ENCODE measurements at places on chromosomes 6 and 20. TPM values are rescaled to one million over a fixed set of nuclear protein-coding genes. Genes with fewer than 3 reads are reported as not detected.
A peak's percentile ranks its signal among the peaks of the same experiment; 100 is the strongest.

DNA sequence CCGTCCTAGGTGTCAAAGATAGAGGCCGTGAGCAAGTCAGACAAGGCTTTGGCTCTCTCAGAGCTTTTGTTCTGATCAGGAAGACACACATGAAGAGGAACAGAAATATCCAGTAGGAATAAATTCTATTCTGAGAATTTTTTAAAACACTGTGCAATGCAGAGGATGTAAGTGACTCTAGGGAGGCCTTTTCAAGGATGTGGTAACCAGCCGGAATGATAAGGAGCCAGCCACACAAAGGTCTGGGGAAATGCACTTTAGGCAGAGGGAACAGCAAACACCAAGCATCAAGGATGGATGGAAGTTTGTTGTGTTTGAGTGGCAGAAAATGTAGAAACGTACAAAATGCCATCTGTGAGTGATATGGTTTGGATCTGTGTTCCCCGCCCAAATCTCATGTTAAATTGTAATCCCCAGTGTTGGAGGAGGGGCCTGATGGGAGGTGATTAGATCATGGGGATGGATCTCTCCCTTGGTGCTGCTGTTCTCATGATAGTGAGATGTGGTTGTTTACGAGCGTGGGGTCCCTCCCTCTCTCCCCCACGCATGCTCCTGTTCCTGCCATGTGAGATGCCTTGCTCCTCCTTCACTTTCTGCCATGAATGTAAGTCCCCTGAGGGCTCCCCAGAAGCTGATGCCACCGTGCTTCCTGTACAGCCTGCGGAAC, 93.6 kb upstream of the CDYL start:
- DNase-seq, result no peak

GRCh38 chr20:33443512-33444239, at the start of gene SNTA1:
Gene SNTA1, minus strand, starts transcription at chr20:33443763. Its CDS starts 143 bp downstream, at chr20:33443620.
- peak; percentile 97 for DNase-seq

Gene BPI
- total RNA-seq, result not detected

Gene CST4
- not detected for total RNA-seq

GRCh38 chr6:126826166-126826714, 292.2 kb upstream of the RSPO3 start:
- no peak for DNase-seq

GRCh38 chr6:132648356-132648755, 10.6 kb downstream of the TAAR1 start:
- no peak for DNase-seq

DNA sequence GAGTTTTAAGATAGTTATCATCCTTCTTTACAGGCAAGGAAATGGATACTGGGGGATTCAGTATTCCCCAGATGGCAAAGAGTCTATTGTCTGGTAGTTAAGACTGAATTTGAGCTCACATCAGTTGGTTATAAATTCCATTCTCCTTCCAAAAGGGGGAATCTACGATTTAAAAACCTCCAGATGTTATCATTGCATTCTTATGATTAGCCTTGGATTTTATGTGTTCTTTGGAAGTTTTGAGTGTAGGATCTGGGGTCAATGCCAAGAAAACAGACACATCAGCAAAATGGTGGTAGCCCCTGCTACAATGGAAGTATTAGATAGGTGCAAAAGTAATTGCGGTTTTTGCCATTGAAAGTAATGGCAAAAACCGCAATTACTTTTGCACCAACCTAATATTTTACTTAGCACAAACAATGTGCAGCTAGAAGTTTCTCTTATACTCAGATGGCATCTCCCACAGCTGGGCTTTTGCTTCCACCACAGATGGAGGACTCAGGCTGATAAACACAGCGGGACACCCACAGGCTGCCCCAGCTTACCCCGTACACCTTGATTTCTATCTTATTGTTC, 168.2 kb upstream of the RIN2 start:
- DNase-seq, result no peak

DNA sequence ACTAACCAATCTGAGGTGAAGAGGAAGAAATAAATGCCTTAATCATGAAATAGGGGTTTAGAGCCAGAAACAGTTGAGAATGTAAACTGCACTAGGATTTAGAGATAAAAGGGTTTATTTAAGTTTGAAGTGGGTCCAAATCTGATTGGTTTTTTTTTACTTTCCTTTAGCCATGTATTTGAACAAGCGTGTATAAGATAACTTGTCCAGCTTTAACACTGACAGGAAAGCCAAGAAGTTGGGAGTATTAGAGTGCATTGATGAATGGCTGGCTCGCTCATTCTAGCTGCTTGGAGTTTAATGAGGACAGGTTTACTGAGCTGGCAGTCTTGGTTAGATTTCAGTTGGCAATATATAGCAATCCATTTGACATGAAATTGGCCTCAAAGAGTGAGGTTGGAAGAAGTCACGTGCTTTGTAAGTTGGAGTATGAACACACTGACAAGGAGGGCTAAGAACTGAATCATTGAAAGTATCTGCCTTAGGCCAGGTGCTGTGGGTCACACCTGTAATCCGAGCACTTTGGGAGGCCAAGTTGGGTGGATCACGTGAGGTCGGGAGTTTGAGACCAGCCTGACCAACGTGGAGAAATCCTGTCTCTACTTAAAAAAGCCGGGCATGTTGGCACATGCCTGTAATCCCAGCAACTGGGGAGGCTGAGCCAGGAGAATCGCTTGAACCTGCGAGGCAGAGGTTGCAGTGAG, 13.7 kb downstream of the SRSF3 start:
- no peak for DNase-seq

- no peak for DNase-seq
These were observed 61.2 kb upstream of the SUPT3H start for GRCh38 chr6:45438849-45439406.

DNA sequence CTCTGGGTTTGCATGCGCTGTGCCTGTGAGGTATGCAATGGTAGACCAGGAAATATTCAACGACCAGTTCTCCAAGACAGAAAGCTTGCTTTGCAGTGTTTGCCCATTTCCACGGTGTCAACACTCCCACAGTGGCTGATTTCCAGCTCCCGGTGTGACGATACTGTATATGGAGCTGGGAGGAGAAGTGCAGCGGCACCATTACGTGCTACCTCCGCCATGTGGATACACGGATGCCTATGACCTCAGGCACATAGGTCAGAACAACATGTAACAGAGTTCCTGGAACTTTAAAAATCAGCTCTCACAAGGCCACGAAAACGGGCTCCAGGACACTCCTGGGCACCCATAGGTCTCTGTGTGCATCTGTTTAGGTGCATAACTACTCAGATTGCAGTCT, 51.1 kb downstream of the NFATC2 start:
- DNase-seq, result no peak

GRCh38 chr6:137581019-137581707, 87.0 kb upstream of the OLIG3 start:
- DNase-seq, result no peak

Gene ANKRD66
- total RNA-seq, result not detected

GRCh38 chr20:62231292-62231691, 7.0 kb upstream of the OSBPL2 start:
- DNase-seq, result no peak

DNA sequence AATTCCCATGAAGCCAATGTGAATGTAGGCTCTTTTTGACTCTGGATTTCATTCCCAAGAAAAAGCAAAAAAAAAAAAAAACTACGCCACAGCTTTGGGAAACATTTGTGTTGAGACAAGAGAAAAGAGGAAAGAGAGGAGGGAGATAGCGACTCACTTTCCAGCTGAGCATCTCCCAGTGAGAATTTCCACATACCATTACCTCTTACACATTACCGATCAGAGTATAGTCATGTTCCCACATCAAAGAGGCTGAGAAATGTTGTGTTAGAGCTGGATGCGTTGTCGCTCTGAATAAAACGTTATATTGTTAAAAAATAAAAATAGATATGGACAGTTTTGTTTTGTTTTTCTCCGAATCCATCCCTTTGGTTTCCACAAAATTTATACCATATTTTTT, 1019.3 kb upstream of the ADGRB3 start:
- no peak for DNase-seq

DNA sequence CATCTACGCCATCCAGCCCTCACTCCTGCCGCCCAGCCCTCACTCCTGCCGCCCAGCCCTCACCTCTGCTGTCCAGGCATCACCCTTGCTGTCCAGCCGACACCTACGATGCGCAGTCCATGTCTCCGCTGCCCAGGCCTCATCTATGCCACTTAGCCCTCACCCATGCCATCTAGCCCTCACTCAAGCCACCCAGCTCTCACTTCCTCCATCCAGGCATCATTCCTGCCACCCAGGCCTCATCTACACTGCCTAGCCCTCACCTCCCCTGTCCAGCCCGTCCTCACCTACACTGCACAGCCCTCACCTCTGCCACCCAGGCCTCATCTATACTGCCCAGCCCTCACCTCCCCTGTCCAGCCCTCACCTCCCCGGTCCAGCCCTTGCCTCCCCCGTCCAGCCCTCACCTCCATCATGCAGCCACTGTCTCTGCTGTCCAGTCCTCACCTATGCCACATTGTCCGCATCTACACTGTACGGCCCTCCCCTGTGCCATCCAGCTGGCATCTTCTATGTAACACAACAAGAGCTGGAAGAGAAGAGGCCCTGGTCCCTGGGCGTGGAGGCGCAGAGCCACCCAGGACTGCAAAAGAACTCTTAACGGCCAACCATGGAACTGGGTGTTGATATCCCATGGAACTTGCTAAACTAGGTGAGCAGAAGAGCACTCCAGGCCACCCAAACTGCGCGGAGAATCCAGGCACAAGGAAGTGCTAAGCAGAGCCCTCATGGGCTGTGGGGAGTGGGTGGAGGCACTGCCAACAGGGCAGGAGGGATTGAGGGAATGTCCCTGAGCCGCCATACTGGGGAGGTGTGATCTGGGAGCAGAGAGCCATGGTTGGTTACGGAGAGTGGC, 31.0 kb downstream of the RNASET2 start:
- no peak for DNase-seq

DNA sequence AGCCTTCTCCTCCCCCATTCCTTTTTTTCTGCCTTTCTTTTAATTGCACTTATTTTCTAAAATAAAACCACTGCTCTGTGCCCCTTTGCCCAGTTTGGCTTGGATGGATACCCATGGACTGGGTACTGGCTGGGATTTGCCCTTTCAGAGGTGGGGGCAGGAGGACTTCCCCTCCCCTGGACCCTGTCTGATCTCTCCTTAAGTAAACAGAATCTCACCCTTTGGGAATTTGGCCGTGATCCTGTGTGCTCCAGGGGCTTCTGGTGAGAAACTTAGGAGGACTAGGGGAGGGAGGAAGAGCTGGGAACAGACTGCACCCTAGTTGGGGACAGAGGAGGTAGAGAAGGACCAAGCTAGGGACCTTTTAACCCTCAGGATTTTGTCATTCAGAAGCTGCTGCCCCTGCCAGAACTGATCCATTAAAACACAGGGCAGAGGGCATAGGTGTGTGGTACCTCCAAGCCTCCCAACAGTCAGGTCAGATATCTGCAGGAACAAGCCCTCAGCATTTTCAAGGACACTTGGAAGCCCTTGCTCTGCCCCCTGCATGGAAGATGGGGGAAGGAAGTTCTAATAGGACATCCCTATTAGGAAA, 7.3 kb downstream of the FOXP4 start:
- DNase-seq, result no peak

DNA sequence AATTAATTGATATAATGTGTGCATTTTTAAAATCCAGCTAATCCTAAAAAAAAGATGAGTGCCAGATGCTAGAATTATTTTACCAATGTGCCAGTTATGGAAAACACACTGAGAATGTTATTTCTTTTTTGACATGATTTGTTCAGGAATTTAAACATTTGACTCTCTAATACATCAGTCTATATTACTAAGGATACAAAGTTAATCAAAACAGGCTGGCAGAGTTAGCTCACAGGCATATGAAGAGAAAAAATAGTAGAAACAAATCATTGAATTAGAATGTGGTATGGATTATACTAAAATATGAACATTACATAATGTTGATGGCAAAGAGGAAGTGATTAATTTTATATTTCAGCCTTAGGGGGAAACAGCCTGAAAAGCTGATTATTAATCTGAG, 368.3 kb upstream of the GJE1 start:
- DNase-seq, result no peak

Gene SLC39A7
- 99.0 TPM for total RNA-seq

DNA sequence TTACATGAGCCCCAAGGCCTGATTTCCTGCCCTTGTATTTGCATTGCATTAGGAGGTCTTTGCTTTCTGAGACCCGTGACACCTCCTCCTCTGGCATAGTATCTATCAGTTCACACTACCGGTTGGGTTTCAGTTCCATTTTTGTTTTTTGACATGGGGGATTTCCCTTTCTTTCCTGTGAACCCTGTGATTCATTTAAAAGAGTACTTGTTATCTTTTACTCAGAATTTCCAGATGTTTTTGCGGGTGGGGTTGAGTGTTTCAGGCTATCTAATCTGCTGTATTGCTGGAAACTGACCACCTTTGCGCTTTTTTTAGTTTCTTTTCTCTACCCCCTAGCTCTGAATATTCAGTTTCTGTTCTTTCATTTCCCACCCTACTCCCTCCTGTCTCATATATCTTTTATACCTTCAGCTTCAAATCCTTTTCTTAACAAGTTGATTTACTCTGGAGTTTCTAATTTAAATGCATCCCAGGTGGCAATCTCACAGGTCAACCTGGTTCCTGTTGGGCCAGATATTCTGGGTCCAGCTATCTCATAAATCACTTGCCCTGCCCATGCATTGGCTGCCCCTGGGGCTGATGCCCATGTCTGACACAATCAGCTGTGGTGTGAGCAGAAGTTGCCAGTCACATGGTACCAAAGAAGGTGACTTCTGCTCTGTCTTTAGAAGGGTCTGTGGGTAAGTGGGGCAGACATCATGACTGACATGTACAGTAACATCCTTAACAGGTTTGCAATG, 14.3 kb upstream of the NCOA3 start:
- peak; percentile 70 for DNase-seq

GRCh38 chr6:44211284-44211683, 5.4 kb upstream of the MYMX start:
- DNase-seq, result no peak

Gene MMP24
- total RNA-seq, result 0.70 TPM

DNA sequence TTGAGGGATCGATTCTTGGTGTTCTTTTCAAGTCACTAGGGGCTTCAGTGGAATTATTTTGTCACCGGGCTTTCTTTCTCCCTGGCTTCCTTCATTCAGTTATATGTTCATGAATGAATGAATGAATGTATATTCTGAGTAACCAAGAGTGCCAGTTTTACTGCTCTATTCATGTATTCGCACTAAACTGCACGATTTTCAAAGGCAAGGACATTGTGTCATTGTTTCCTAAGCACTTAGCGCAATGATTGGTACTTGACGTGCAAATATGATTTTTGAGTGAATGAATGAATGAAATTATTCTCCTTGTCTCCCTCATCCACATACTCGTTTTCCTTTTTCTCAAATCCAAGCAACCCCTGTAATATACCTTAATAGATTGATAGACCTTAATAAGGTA, 822 bp downstream of the AFG1L start:
- DNase-seq, result no peak

Gene SERINC1
- total RNA-seq, result 50.3 TPM

GRCh38 chr6:168888786-168889345, 364.8 kb downstream of the THBS2 start:
- no peak for DNase-seq

- DNase-seq, result no peak
These were observed 13.8 kb downstream of the BRD2 start for GRCh38 chr6:32982084-32982701.

GRCh38 chr6:89081129-89081422, 525 bp downstream of the PNRC1 start:
- no peak for DNase-seq

GRCh38 chr20:48184229-48184628, 398.9 kb upstream of the SULF2 start:
- DNase-seq, result no peak
